Activated CD4-positive, CD25-positive, alpha-beta regulatory T cell (primary cell): ENCODE measurements at places on chromosomes 2 and 18.

- DNase-seq: no peak
Measured at GRCh38 chr18:13791181-13791580, 32.8 kb upstream of the MC5R start.

GRCh38 chr2:233593201-233593600 lies 24.2 kb upstream of the UGT1A8 start:
- no peak for DNase-seq

- DNase-seq: no peak
Measured at GRCh38 chr2:151053661-151053990, 208.0 kb downstream of the RBM43 start.

- DNase-seq: no peak
Measured at GRCh38 chr2:3249476-3249962, 128.1 kb downstream of the EIPR1 start.

DNA sequence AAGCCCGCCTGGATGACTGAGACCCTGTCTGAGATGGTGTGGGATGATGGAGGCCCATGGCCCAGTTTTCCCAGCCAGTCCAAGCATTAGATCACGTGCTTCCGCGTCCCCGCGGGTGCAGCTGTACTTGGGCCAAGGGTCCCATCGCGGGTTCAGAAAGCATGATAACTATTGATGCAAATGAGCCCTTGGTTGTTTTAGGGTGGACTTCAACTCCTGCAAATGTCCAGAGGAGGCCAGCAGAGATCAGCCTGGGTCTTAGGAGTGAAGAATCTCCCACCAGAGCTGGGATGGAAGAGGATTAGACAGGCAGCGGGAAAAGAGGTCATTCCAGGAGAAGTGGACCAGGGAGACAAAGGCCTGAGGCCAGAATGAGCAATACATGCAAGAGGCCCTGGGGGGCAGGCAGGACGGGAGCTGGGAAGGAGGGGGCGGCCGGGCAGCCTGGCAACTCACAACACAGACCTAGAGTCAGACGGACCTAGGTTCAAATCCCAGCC lies 89.9 kb upstream of the TMEM247 start:
- DNase-seq: no peak

- no peak for DNase-seq
Measured at GRCh38 chr18:45793264-45793965, 32.1 kb upstream of the SIGLEC15 start.

GRCh38 chr2:10285556-10286198 lies 17.0 kb upstream of the HPCAL1 start:
- no peak for DNase-seq
